Endothelial cell of umbilical vein (primary cell): ENCODE measurements at places on chromosomes 4 and X. TPM values are rescaled to one million over a fixed set of nuclear protein-coding genes. Genes with fewer than 3 reads are reported as not detected.

Gene ARR3
- polyA plus RNA-seq = not detected in 2 replicates

Gene CCDC120
- polyA plus RNA-seq = 2.8 and 3.1 TPM in 2 replicates

Gene IL21
- polyA plus RNA-seq = not detected in 2 replicates

Gene KCTD8
- 0.36 and 0.60 TPM in 2 replicates for polyA plus RNA-seq

Gene MAGEA10
- not detected in 2 replicates for polyA plus RNA-seq

Gene SPANXA2
- not detected in 2 replicates for polyA plus RNA-seq

Gene TAB3
- polyA plus RNA-seq = 10.6 and 11.5 TPM in 2 replicates

Gene DGKK
- polyA plus RNA-seq = not detected in 2 replicates

Gene EPGN
- not detected in 2 replicates for polyA plus RNA-seq

Gene RIPPLY1
- not detected in 2 replicates for polyA plus RNA-seq

Gene ADGRL3
- polyA plus RNA-seq = not detected in 2 replicates
